Natural killer cell treated with Interleukin-12 subunit alpha and Interleukin-12 subunit beta and Interleukin-15 and Interleukin-18, amount 100 ng/mL, for 72 hours (primary cell): ENCODE measurements at places on chromosomes 1 and 21. TPM values are rescaled to one million over a fixed set of nuclear protein-coding genes. Genes with fewer than 3 reads are reported as not detected.

GRCh38 chr1:31441970-31442647 is 29.1 kb downstream of the SERINC2 start:
- H3K4me3 ChIP-seq = no peak overlapping the region
- no peak for DNase-seq
- H3K27me3 ChIP-seq = peaks cover 5% of the 10 kb centered on the region
- no peaks in the 10 kb centered on the region for H3K4me1 ChIP-seq

Gene ACKR1
- total RNA-seq = not detected

DNA sequence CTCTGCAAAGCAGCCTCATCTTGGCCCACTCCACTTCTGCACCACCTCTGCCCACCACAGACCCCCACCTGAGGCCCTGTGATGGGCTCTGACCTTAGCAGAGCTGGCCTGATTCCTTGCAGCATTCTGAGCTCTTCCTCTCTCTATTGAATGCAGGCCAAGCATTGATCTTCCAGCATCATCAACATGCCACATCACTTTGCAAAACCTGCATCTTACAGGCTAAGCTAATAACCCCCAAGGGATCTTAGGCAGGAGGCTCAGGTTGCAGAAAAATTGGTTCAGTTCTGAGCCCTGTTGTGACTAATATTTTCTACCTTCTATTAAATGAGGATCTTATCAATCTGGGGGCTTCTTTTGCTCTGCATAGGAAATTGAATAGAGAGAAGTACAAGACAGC is 78.7 kb downstream of the ATP1A1 start:
- H3K27ac ChIP-seq = no peak overlapping the region
- H3K4me3 ChIP-seq = no peak overlapping the region
- no peaks in the 10 kb centered on the region for H3K36me3 ChIP-seq
- no peaks in the 10 kb centered on the region for H3K27me3 ChIP-seq
- no peaks in the 10 kb centered on the region for H3K4me1 ChIP-seq
- DNase-seq = no peak

DNA sequence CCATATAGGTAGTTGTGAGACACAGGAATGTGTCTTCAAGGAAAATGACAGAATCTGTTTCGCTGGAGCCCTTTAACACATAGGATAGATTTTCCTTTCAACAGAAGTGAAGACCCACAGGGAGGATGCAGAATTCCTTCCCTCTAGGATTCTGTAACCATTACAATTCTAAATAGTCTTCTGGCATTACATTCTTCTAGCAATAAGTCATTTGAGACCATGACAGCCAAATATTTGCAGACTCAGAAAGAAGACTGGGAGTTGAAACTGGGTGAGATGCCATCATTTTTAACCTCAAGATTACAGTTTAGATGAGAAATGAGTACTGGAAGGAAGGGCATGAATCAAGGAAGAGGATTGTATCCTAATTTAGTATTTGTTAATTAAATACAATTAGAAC is 61.6 kb downstream of the ZBTB18 start:
- DNase-seq = no peak
- H3K4me1 ChIP-seq = no peaks in the 10 kb centered on the region
- no peaks in the 10 kb centered on the region for H3K36me3 ChIP-seq

DNA sequence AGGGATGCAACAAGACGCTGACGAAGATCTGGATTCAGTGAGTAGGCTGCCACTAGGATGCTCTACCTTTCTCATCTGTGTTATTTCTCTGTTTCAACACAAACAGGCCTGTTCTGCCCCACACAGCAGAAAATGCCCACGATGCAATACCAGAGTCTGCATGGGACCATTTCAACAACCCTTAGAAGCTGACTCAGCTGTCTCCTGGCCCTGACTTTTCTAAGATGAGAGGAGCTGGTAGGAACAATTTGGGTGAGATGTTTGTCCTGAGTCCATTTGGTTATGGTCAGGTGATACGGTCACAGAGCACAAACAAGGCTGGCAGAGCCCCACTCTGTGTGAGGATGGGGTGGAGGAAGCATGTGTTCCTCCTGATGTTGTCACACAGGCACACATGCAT is 11.5 kb upstream of the SLC2A1 start:
- peaks cover 2% of the 10 kb centered on the region for H3K4me1 ChIP-seq
- H3K27ac ChIP-seq = no peak overlapping the region
- no peak overlapping the region for H3K4me3 ChIP-seq
- DNase-seq = no peak
- no peaks in the 10 kb centered on the region for H3K27me3 ChIP-seq

DNA sequence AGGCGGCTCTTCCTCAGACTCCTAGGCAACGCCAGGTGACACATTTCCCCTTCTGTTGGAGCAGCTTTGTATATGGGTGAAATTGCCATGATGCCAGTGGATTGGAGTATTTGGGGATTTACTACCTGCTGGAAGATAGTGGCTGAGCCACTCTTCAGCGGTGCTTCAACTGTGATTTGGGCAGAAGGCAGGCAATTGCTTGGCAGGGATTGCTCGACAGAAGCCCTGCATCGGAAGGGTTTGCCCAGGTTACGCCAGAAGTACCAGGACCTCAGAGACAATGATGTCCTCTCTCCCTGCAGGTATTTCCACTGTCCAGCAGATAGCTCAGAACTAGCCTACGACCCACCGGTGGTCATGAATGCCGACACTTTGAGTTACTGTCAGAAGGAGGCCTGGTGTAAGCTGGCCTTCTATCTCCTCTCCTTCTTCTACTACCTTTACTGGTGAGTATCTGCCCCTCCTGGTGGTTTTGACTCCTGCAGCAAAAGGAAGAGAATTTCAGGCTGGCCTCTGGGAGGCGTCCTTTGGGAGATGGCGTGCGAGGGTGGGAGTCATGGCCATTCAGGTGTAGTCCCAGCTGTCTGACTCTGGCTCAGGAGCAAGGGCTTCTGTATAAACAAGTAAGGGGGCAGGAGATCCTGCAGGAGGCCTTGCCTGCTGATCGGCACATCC is 118.3 kb downstream of the CNIH3 start:
- no peak overlapping the region for H3K4me3 ChIP-seq
- no peaks in the 10 kb centered on the region for H3K4me1 ChIP-seq
- peaks cover 3% of the 10 kb centered on the region for H3K27me3 ChIP-seq
- no peak for DNase-seq

DNA sequence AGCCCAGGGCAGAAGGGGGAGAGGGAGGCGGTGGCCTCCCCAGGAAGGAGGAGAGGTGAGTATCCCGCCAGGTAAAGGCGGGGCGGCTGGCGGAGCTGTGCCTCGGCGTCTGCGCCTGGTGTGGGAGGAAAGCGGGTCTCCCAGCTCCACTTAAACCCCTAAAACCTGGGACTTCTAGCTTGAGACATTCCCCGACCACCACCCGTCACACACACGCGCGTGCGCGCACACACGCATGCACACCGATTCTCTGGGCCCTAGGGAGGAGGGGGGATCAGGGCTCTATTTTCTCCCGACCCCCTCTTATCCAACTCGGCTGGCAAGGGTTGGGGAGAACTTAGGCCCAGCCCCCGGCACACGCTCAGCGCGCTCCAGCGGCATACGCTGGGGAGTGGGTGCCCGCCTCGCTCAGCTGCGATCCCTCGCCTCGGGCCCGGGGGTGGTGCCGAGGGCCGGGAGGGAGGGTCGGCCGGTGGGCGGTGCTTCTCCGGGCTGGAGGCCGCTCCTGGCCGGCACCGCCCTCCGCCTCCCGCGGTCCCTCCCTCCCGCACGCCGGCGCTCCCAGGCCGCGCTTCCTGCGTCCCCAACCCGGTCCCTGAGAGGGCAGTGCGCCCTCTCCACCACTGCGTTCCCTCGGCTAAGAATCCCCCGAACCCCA is at the start of gene TMEM51:
Gene TMEM51 (plus strand): TSS at position 564 of the 658 bp plus-strand sequence. CDS start 61,341 bp downstream, outside the sequence.
- peaks cover 24% of the 10 kb centered on the region for H3K4me1 ChIP-seq
- peak within 1 kb of the TSS; percentile 70 for H3K4me3 ChIP-seq
- no peak within 1 kb of the TSS for H3K27ac ChIP-seq
- peaks cover 50% of the 10 kb centered on the region for H3K27me3 ChIP-seq
- peak; percentile 51 for DNase-seq
- no peaks in the 10 kb centered on the region for H3K36me3 ChIP-seq

DNA sequence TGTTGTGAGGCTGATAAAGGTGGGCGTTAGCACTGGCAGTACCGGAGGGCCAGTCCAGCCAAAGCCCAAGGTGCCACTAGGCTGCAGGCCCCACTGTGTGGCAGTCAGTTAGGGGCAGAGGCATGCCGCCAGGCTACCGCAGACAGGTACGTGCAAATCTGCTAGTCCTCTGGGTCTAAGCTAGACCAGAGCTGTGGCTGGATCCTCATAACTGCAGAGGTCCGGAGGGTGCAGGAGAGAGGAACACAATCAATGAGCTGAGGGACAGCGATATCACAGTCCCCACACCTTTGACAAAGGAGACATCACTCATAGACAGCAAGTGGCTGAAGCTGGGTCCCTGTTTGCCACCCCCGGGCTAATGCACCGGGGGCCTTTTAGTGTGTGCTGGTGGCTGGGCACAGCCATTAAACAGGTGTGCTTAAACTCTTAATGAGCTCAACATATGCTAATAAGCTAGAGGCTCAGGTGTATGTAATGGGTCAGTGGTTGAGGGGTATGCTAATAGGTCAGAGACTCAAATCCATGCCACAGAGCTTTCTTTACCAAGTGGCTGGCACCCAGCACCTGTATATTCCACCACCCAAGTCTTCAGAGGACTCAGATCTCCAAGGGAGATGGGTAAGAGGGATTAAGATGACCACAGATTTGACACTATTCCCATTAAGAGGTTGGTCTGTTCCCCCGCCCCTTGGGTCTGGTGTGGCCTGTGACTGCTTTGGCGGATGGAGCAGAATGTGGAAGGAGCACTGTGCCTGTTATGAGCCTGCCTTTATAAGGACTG is 82.0 kb downstream of the GLIS1 start:
- no peak for DNase-seq
- no peaks in the 10 kb centered on the region for H3K4me1 ChIP-seq
- H3K36me3 ChIP-seq = no peaks in the 10 kb centered on the region
- no peak overlapping the region for H3K27ac ChIP-seq

- no peak overlapping the region for H3K4me3 ChIP-seq
- H3K36me3 ChIP-seq = no peaks in the 10 kb centered on the region
- no peak overlapping the region for H3K27ac ChIP-seq
- no peaks in the 10 kb centered on the region for H3K27me3 ChIP-seq
- H3K4me1 ChIP-seq = peaks cover 42% of the 10 kb centered on the region
Measured at GRCh38 chr1:111660204-111661150, 40.9 kb downstream of the RAP1A start.

Gene OR2T2
- total RNA-seq = not detected

Gene TRPM2
- 14.7 TPM for total RNA-seq

Gene MAN1C1
- 0.88 TPM for total RNA-seq

DNA sequence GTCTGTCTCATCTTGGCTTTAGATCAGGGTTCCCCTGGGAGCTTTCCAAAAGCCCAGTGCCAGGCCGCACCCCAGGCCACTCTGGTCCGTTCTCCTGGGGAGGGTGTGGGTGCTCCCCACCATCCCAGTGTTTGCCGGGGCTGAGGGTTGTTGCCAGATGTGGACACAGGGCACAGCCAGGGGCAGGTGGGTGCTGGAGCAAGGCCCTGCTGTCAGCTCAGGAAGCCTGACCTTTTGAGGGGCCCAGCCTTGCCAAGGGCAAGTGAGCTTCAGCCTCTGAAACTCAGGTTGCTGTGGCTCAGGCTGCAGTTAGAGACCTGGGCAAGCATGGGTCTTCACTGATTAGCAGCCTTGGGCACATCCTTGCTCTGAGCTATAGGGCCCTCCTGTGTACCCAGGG is 22.8 kb upstream of the ZBTB21 start:
- no peaks in the 10 kb centered on the region for H3K36me3 ChIP-seq
- no peak overlapping the region for H3K4me3 ChIP-seq
- no peaks in the 10 kb centered on the region for H3K4me1 ChIP-seq
- H3K27ac ChIP-seq = no peak overlapping the region
- DNase-seq = no peak
- H3K27me3 ChIP-seq = peaks cover 9% of the 10 kb centered on the region

DNA sequence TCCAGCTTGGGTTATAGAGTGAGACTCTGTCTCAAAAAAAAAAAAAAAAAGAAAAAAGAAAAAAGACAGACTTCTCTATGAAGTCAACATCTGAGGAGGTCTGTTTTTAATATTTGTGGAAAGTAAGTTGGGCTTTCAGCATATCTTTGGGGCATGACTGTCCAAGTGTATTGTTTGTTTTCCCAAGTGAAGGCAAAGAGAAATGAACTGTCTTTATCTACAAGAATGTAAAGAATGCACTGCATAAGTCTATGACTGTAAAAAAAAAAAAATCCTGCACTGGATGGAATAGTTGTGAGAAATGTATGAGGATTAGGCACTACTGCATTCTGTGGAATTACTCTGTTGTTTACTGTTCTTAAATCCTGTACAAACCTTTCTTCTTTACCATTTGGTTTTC is 45.6 kb upstream of the TMEM61 start:
- no peak overlapping the region for H3K4me3 ChIP-seq
- peaks cover 3% of the 10 kb centered on the region for H3K4me1 ChIP-seq
- no peaks in the 10 kb centered on the region for H3K36me3 ChIP-seq
- peaks cover 19% of the 10 kb centered on the region for H3K27me3 ChIP-seq
- no peak overlapping the region for H3K27ac ChIP-seq

DNA sequence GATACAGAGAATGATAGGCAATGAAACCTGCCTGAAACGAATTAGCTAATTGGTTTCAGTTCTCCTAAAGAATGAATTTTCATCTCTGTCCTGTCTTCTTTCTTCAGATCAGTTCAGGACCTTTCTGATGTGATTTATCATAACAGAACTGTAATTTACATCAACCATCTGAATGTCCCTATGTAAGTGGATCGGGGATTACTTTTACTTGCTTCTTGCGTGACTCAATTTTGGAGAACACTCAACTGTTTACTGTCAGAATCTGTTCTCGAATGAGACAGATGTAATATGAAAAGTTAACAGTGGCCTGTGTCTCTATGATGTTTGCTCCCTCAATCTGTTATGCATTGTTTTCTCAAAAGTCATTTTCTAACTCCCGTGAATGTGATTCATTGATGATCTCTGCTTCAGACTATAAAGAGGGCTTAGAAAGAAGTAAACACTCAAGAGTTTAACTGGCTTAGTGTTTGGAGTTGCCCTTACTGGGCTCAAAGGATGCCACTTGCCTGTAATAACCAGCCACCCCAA is 111.0 kb downstream of the GABPA start:
- no peak for DNase-seq
- no peak overlapping the region for H3K27ac ChIP-seq

- H3K4me3 ChIP-seq = no peak overlapping the region
- no peaks in the 10 kb centered on the region for H3K27me3 ChIP-seq
Measured at GRCh38 chr1:237705462-237705861, 185.3 kb downstream of the ZP4 start.

Gene ELF3
- 0.84 TPM for total RNA-seq

GRCh38 chr1:231063331-231063730 is 23.3 kb upstream of the FAM89A start:
- peaks cover 17% of the 10 kb centered on the region for H3K27me3 ChIP-seq
- H3K4me3 ChIP-seq = no peak overlapping the region
- no peak for DNase-seq
- no peaks in the 10 kb centered on the region for H3K4me1 ChIP-seq
- no peak overlapping the region for H3K27ac ChIP-seq

- peaks cover 5% of the 10 kb centered on the region for H3K27me3 ChIP-seq
- no peaks in the 10 kb centered on the region for H3K36me3 ChIP-seq
- no peak overlapping the region for H3K4me3 ChIP-seq
- no peak for DNase-seq
Measured at GRCh38 chr1:53502641-53503432, 43.6 kb downstream of the DMRTB1 start.

Gene SH3D21
- 18.6 TPM for total RNA-seq
